ENCODE measurements at places on chromosomes 7 and 10. TPM values are rescaled to one million over a fixed set of nuclear protein-coding genes. Genes with fewer than 3 reads are reported as not detected.

The HABP2 gene
- total RNA-seq, result not detected

DNA sequence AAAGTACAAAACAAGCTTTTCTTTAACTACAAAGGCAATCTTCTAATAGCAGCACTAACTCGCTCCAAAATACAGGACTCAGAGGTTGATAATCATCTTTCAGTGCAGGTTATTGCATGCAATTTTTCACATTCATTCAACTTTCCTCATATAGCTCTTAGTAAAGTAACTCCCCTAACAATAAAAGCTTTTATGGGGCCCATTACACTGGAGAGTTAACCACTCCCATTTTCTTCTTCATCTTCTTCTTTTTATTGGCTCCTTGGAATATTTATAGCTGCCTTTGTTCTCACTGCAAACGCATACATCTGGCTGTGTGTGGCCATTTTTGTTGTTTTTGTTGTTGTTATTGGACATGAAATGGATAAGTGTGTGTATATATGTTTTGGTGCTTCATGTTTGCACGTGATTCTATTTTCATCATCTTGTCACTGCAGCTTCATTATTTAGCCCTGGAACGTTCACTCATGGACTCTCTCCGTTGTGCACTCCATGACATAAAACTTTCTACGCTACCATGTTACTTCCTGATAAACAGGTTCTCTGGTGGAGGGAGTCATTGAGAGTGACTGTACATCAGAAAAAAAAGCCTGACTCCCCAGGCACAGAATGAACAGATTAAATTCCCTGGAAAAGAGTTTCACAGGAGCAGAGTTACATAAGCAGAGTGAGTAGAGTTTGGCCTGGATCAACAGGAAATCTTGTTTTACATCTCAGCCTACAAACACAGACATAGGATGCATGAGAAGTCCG is 236.4 kb upstream of the SP4 start:
- H3K4me1 ChIP-seq, result peaks cover 4% of the 10 kb centered on the region
- no peaks in the 10 kb centered on the region for H3K27me3 ChIP-seq
- H3K36me3 ChIP-seq, result no peaks in the 10 kb centered on the region
- no peak for DNase-seq

GRCh38 chr7:111210996-111211395 is 120.1 kb downstream of the LRRN3 start:
- DNase-seq, result no peak
- no peaks in the 10 kb centered on the region for H3K4me1 ChIP-seq

The ATXN7L1 gene
- 23.8 TPM for total RNA-seq

- no peaks in the 10 kb centered on the region for H3K36me3 ChIP-seq
- no peak for DNase-seq
- no peak overlapping the region for H3K4me3 ChIP-seq
- H3K27me3 ChIP-seq, result peaks cover 9% of the 10 kb centered on the region
- no peak overlapping the region for H3K27ac ChIP-seq
Measured at GRCh38 chr7:127290116-127290655, 37.4 kb upstream of the GRM8 start.

GRCh38 chr7:134472572-134473244 is 13.8 kb upstream of the AKR1B1 start:
- DNase-seq, result no peak
- no peaks in the 10 kb centered on the region for H3K4me1 ChIP-seq
- no peak overlapping the region for H3K4me3 ChIP-seq
- H3K27me3 ChIP-seq, result no peaks in the 10 kb centered on the region

DNA sequence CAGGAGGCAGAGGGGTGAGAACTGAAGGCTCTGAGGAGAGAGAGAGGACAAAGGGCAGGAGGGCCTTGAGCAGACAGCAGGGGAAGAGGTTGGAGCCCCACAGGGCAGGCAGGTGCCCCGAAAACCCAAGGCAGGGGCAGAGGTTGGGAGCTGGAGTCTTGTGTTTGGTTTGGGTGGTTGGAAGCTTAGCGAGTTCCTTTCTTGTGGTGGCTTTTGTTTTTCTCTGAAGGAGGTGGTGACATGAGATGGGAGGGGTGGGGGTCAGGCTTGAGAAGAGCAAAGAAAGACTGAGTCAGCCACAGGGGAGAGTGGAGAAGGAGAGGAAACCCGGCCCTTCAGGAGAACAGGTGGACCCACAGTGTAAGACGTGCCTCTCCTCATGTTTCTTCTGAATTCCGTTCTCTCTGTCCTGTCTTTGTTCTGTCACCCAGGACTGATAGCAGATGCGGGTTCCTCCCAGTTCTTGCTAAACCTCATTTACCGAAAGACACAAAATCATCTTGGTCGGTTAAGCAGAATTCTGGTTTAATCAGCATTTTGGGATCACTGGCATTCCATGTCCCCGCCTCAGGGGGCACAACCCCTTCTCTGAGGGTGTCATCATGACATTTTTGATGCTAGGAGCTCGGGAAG is 95.3 kb downstream of the INSYN2A start:
- no peak for DNase-seq
- no peaks in the 10 kb centered on the region for H3K36me3 ChIP-seq
- H3K27me3 ChIP-seq, result no peaks in the 10 kb centered on the region
- H3K4me1 ChIP-seq, result no peaks in the 10 kb centered on the region

The TCAF1 gene
- 14.6 TPM for total RNA-seq

GRCh38 chr10:34528320-34528719 is 286.8 kb downstream of the PARD3 start:
- no peak overlapping the region for H3K27ac ChIP-seq
- peaks cover 9% of the 10 kb centered on the region for H3K27me3 ChIP-seq
- no peak for DNase-seq
- no peaks in the 10 kb centered on the region for H3K36me3 ChIP-seq
- H3K4me3 ChIP-seq, result no peak overlapping the region
- H3K4me1 ChIP-seq, result no peaks in the 10 kb centered on the region

DNA sequence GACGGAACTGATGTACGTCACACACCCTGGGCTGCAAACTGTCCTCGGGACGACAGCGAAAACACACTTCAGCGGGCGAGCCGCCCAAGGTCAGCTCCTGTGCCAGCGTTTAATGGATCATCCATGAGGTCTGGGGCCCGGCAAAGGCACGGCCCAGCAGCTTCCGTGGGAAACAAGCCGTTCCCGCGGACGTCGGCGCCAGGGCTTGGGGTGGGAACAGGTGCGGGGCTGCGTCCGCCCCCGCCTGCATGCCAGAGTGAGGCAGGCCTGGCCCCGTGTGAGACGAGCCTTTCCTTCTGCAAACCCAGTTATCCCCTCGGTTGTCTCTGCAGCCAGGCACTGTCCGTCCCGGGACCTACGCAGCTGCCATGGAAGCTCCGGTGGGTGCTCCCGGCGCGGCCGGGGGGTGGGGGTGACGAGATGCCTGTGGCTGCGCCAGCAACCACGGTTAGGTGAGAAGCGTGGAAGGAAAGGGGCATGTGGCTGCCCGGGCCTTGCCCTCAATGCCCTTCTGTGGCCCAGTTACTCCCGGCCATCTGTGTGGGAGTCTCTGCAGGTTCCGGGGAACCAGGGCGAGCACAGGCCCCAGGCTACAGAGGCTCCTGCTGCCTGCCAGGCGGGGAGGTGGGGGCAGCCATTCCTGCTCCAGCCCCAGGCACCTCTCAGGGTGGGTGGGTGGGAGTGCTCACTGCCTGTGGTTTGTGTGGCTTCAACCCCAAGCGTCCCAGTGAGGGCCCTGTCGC is 42.2 kb upstream of the PDGFA start:
- H3K4me3 ChIP-seq, result no peak overlapping the region
- H3K36me3 ChIP-seq, result no peaks in the 10 kb centered on the region
- H3K27ac ChIP-seq, result no peak overlapping the region
- no peaks in the 10 kb centered on the region for H3K27me3 ChIP-seq

GRCh38 chr10:124648738-124649137 is 95.4 kb downstream of the FAM53B start:
- peak; percentile 71 for DNase-seq
- H3K27ac ChIP-seq, result peak overlapping the region; percentile 98
- peaks cover 30% of the 10 kb centered on the region for H3K36me3 ChIP-seq
- H3K27me3 ChIP-seq, result no peaks in the 10 kb centered on the region
- peak overlapping the region; percentile 71 for H3K4me3 ChIP-seq
- peaks cover 80% of the 10 kb centered on the region for H3K4me1 ChIP-seq

DNA sequence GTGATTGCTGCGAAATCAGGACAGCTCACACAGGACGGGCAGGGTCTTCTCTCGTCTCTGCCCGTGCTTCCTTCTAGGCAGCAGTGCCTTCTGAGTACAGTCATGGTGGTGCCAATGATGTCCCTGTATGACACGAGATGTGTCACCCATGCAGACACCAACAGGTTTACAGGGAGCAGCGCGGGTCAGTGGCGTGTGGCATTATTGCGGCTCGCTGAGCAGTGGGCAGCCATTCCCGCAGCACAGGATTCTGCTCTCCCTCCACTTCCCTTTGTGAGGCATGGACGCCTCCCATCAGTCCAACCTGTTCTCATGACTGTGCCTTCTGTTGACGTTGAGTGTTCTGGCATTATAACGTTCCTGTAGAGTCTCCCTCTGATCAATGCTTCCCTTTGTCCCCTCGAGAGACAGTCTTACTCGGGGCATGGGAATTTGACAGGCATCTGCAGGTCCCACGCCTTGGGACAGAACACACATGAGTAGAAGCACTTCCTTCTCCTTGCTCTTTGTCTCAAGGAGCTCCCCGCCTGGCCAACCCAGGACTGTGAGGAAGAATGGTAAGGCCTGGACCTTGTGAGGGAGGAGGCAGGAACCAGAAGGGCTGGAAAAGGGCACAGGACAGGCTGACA is 219.5 kb downstream of the PAXIP1 start:
- no peaks in the 10 kb centered on the region for H3K4me1 ChIP-seq
- peaks cover 2% of the 10 kb centered on the region for H3K27me3 ChIP-seq
- no peak overlapping the region for H3K4me3 ChIP-seq
- no peak overlapping the region for H3K27ac ChIP-seq
- peaks cover 1% of the 10 kb centered on the region for H3K36me3 ChIP-seq

DNA sequence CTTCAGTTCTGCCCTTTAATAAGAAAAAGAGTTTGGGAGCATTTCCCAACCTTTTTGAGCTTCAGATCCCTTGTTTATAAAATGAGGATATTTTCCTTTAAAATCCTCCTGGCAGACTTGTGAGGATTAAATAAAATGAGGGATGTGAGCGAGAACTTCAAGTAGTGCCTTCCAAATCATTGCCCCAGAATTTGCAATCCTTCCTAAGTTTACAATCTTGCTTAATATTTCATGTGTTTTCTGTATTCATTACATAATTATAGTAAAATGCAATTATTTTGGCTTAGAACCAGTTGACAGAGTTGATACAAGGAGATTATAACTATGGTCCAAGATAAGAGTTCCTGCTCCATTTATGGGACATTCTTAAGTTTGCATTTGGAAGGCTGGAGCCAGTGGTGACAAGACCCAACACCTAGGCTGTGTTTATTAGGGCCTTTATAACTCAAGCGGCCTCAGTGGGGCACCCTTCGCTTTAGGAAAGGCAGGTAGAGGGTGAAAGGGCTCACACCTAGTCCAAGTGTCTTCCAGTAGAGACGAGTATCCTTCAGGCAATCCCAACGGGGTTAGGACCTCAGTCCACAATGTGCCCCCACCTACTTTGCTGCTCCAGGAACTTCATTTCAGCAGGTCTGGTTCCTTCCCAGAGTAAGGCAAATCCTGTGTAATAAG is 317.5 kb downstream of the WDR11 start:
- no peak overlapping the region for H3K4me3 ChIP-seq
- H3K27me3 ChIP-seq, result no peaks in the 10 kb centered on the region
- no peaks in the 10 kb centered on the region for H3K36me3 ChIP-seq
- H3K27ac ChIP-seq, result no peak overlapping the region

DNA sequence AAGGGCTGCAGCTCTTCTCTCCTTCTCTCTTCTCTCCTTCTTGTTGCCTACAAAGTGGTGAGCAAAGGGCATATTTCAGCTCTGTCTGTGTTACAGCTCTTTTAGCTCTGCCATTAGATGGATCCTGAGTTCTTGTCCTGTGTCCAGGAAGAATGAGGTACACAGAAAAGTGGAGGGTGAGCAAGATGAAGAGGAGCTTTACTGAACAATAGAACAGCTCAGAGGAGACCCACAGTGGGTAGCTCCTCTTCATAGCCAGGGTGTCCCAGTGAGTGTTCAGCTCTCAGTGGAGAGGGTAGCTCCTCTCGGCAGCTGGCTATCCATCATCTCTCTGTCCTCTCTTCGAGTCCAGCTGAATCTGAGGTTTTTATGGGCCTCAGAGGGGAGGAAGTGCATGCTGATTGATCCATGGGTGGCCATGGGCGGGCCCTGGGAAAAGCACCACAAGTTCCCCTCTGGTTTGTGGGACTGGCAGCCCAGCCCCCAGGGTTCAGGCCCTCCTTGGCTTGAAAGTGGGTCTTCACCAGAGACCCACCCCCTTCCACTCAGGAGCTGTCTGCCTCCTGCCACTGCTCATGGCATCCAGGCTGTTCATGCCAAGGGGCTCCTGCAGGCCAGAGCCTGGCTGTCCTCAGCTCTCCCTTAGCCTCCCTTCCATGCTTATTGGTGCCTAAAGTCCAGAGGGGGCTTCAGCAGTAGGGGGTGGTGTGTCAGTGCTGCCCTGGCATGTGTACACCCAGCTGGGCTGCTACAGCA is 109.1 kb upstream of the FAM180A start:
- no peaks in the 10 kb centered on the region for H3K36me3 ChIP-seq
- H3K27me3 ChIP-seq, result peaks cover 5% of the 10 kb centered on the region
- no peak overlapping the region for H3K27ac ChIP-seq
- no peak overlapping the region for H3K4me3 ChIP-seq
- H3K4me1 ChIP-seq, result no peaks in the 10 kb centered on the region
- no peak for DNase-seq

The KIFBP gene
- 15.1 TPM for total RNA-seq

GRCh38 chr7:3218411-3219225 is 82.4 kb upstream of the SDK1 start:
- H3K27ac ChIP-seq, result no peak overlapping the region
- H3K4me1 ChIP-seq, result peaks cover 4% of the 10 kb centered on the region
- H3K27me3 ChIP-seq, result peaks cover 25% of the 10 kb centered on the region

GRCh38 chr7:101586078-101586905 is 42.8 kb downstream of the MYL10 start:
- no peaks in the 10 kb centered on the region for H3K4me1 ChIP-seq
- no peaks in the 10 kb centered on the region for H3K27me3 ChIP-seq
- no peak overlapping the region for H3K27ac ChIP-seq
- no peak overlapping the region for H3K4me3 ChIP-seq

The TASOR2 gene
- total RNA-seq, result 45.7 TPM

DNA sequence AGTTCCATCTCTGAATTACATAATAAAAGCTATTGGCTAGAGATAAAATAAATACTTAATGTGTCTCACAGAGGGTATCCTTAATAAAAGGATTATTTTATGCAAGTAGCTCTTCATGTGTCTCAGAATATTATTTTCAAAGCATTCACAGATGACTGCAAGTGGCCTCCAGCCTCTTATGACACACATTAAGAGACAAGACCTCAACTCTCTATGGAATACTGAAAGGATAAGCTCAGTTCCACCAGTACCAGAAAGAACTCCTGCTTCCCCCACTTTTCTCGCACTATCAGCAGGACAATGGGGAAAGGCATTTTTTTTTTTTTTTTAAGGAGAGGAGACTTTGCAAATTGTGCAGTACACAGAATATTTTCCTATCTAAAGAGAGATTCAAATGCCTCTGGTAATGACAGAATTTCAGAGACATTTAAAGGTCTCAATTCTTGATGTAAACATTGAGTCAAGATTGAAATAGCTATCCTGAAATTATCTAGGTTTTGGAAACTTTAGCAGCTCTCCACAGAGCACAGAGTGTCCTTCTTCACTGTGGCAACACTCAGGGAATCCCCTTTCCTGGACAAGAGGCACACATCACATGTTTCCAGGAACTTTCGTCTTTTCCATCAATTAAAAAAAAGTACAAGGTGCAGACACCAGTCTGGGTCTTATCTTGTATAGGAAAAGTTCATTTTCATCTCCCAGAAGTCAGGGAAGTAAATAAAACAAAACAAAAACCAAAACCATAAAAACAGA is 122.0 kb upstream of the ANK3 start:
- peaks cover 4% of the 10 kb centered on the region for H3K36me3 ChIP-seq
- H3K4me1 ChIP-seq, result no peaks in the 10 kb centered on the region
- no peak for DNase-seq
- H3K27me3 ChIP-seq, result no peaks in the 10 kb centered on the region
- no peak overlapping the region for H3K27ac ChIP-seq

- H3K4me3 ChIP-seq, result no peak overlapping the region
- H3K27ac ChIP-seq, result no peak overlapping the region
- H3K27me3 ChIP-seq, result no peaks in the 10 kb centered on the region
- DNase-seq, result no peak
- no peaks in the 10 kb centered on the region for H3K36me3 ChIP-seq
Measured at GRCh38 chr7:18257711-18258110, 230.1 kb upstream of the PRPS1L1 start.
